NCI-H526 (cell line): ENCODE measurements at places on chromosomes 6 and 20.

GRCh38 chr6:147268254-147268653 lies 64.0 kb downstream of the STXBP5 start:
- no peak for DNase-seq

GRCh38 chr6:147699637-147700036 lies 191.1 kb downstream of the SAMD5 start:
- no peak for DNase-seq

GRCh38 chr6:44851176-44851575 lies 463.7 kb downstream of the CDC5L start:
- DNase-seq: no peak

GRCh38 chr6:28542440-28543296 lies 17.0 kb downstream of the GPX5 start:
- DNase-seq: peak; percentile 88

GRCh38 chr6:42260396-42260888 lies 42.8 kb upstream of the MRPS10 start:
- DNase-seq: no peak

GRCh38 chr6:90251295-90251992 lies 45.2 kb downstream of the BACH2 start:
- DNase-seq: no peak

GRCh38 chr6:161649068-161649467 lies 375.2 kb upstream of the AGPAT4 start:
- DNase-seq: no peak

- no peak for DNase-seq
Measured at GRCh38 chr6:39495640-39496039, 173.1 kb upstream of the KCNK16 start.

- DNase-seq: no peak
Measured at GRCh38 chr6:65798280-65799014, 91.4 kb upstream of the EYS start.

DNA sequence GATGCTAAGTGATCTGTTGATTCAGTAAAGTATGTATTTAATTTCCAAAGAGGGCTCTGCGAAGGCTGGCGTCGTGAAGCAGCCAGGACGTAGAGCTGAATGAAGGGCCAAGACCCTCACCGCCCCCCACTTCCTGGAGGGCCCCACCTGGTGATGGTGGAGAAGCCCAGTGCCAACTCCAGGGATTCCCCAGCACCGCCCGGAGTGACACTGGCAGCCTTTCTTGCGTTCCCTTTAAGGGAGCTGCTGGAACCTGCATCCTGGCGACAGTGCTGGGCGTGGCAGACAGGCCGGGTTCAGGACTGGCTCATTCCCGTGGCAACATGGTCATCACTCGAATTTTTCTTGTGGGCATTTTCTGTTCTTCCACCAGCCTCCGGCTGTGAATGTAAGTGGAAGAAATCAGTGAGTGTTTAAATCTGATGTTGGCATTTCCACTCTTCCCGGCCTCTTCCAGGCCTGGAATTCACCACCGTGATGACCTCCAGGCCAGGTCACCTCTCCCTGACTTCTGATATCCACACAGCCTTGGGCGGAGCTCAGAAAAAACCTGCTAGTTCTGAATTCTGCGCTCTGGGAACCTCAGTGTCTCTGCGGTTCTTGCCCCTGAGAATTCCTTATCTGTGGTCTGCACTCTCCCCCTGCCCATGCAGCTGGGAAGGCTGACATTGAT lies 57.4 kb upstream of the DACT2 start:
- no peak for DNase-seq

GRCh38 chr6:24031496-24031895 lies 94.5 kb upstream of the NRSN1 start:
- no peak for DNase-seq

- DNase-seq: no peak
Measured at GRCh38 chr6:12138381-12138780, 126.3 kb downstream of the HIVEP1 start.

DNA sequence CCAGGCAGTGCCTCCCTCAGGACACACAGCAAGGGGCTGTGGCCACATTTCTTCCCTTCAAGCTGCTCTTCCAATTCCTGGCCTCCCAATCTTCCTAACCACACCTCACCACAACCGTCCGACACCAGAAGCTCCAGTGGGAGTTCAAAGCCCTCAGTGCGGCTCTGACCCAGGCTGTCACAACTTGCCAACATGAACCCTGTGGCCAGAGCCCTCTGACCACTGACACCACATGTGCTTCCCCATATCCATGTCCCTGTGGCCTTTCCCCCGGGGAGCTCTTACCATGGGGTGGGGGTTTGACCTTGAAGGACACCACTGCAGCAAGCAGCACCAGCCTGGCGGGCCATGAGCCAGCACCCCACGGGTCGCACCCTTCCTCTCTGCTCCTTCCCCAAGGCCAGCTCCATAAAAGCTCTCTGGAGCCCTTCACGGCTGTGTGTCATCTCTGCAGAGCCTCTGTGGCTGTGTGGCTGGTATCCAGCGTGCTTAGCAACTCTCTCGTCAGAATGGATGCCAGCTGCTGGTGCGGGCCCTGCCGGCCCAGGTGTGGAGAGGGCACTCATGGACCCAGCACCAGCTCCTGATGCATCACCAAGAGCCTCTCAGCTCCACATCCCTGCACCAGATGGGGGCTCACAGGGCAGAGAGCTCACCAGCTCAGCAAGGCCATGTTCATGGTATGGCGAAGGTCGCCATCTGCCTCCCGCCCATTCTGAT lies 106.1 kb downstream of the PSMB1 start:
- DNase-seq: no peak

- DNase-seq: no peak
Measured at GRCh38 chr6:17233531-17233930, 47.6 kb upstream of the RBM24 start.

DNA sequence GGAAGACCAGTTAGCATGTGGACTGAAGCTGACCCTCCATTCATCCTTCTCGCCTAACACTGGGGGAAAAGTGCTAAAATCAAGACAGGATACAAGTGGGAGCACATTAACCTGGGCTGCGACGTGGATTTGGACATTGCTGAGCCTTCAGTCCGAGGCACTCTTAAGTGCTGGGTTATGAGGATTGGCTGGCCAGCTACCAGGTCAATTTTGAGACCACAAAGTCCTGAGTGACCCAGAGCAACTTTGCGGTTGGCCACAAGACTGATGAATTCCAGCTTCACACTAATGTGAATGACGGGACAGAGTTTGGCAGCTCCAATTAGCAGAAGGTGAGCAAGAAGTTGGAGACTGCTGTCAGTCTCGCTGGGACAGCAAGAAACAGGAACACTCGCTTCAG lies 20.7 kb downstream of the FUCA2 start:
- DNase-seq: no peak

DNA sequence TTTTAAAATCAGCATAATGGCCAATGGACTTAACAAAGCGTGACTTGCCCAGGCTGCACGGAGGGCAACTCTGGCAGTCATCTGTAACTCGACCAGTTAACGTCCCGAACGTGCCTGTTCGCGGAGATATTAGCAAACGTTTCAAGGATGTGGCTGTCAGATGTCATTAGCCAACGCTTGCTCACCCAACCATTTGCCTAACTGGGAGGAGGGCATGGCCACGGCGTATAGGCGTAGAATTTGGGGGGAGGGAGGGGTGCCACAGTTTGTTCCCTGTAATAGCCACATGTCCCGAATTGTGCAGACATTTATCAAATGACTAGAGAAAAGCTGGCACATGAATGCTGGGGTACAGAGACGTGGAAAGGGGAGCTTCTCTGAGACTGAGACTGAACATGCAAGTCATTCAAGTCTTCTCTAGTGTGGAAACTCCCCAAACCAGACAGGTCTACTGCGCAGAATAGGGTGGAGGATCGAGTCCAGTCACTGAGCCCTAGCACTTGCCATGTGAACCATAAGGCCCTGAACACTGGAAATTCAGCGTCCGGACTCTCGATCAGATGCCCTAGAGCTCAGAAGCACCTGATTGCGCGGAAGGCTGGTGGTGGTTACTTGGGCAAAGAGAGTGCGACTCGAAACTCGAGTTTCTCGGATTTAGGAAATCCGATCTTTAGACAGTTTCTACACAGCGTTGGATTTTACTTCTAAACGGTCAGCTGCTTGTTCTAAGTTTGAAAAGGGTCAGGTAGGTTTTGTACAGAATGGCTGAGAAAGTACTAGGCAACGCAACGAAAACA lies 32.6 kb downstream of the TFAP2B start:
- no peak for DNase-seq

GRCh38 chr6:25181923-25182322 lies 97.3 kb upstream of the CARMIL1 start:
- DNase-seq: no peak

DNA sequence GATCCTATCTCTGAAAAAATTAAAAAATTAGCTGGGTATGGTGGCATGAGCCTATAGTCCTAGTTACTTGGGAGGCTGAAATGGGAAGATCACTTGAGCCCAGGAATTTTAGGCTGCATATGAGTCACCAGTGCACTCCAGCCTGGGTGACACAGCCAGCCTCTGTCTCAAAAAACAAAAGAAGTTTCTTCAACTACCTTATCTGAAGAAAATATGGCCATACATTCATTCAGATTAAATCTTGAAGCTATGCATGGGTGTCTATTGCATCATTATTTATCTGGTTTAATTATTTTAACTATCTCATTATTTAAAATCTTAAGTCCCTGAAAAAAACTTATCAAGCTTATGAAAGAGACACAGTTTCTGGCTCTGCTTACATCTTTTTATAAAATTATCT lies 204.1 kb downstream of the SIM1 start:
- DNase-seq: no peak

DNA sequence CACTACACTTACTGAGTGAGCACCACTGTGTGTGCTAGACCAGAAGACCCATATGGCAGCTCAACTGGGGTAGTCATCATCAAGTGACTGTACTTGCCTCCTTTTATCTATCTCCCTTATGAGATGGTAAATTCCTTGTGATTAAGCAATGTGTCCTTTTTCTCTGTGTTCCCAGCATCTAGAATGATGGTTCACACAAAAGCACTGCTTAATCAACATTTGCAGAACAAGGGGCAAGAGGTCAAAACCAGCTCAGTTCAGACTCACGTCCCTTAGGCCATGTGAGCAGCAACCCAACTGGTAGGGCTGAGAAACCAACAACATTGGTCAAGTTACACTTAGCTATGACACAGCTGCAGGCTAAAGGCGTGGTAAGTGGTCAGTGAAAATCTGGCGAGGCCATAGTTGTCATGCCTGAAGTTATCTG lies 10.0 kb downstream of the TRAM2 start:
- no peak for DNase-seq

DNA sequence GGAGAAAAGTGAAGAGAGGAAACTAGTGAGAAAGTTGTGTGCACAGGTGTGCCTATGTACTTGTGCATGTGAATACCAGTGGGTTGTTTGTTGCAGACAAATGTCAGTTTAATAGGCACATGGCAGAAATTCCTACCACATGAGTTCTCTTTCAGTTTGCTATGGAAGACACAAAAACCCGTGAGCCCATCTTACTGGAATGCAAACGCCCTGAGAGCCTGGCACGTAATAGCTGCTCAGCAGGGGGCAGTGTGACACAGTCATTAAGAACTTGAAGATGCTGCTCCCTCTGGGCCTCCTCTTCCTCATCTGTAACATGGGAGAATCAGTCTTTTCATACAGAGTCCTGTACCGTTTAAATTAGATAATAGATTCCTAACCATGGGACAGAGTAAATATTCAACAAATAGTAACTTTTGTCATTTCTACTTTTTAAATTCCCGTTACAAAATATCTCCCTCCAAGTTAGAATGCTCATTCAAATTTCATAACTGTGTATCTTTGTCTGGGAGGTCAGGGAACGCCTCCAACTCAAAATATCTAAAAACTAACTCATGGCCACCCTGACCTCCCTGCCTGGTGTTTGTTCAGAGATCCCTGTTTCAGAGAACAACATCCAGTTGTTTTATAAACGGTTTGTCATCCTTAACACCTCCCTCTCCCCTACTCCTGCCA lies 802.9 kb downstream of the MAFB start:
- peak; percentile 53 for DNase-seq

- no peak for DNase-seq
Measured at GRCh38 chr6:148235446-148235845, 107.2 kb upstream of the SASH1 start.

DNA sequence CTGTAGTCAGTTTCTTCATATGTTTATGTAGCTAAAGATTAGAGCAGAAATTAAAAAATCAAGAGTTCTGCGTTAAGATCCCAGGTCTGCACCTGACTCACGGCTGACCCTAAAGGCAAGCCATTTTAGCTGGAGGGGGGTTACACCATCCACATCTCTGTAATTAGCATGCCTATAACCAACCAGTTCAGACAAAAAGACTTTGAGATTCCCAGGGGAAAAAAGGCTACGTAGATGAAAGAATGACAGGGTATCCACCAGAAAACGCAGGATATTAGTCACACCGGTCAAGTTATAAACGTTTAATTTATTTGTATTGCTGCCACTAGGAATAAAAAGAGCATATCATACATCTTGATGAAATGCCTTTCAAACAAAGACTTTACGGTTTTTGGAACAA lies 299.1 kb downstream of the FOXC1 start:
- DNase-seq: no peak

DNA sequence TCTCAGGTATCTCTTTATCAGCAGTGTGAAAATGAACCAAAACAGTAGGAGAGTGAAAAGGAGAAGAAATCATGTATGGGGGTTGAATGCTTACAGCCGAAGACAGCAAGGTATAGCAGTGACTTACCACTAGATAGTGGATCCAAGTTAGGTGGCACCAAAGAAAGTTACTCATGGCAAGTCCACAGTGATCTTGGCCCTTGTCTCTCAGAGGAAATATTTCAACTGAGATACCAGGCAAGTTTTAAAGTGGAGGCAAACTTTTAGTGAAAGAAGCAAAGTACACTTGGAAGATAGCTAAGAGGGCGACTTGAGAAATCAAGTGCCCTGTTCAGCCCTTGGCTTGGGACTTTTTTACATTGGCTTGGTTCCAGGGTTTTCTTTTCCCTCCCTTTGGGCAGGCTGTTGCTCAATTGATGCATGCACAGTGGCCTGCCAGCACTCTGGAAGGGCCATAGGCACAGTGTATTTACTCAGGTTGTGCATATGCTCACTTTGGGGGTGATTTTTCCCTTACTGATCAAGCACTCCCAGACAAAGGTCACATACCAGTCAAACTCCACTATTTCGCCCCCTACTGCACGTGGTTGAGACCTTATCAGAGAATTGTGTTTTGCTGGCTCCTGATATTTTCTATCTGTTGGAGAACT lies 329.5 kb upstream of the KHDRBS2 start:
- no peak for DNase-seq

DNA sequence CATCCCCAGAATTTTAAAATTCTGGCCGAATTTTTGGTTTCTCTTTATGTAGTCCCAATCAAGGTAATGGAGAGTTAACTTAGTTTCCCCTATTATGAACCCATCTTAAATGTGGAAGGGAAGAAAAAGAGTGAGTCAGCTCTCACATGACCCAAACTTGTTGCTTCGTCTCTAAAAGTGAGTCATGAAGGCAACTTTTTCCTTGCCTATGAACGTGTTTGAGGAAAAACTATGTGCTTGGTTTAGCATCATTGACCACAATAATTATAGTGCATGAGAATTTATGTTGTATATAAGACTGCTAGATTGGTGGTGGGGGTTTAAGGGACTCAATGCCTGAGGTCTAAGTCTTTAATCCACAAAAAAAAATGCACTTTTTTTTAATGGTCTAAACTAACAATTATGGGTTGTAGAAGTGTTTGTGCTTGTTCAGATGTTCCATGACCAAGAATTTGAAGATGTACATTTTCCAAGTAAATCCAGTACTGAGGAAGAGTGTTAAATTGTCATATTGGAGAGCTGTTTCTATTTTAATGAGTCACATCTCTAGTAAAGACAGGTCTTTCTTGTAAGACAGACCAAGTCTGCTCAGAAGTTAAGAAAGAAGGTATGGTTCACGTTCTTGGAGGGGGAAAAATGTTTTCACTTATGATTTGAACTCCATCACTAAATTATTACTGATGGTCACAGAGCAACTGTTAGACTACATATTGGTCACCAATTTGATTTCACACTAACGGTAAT lies 409.9 kb upstream of the MARCKS start:
- DNase-seq: no peak
